ENCODE measurements at places on chromosomes 16 and 17.
A peak's percentile ranks its signal among the peaks of the same experiment; 100 is the strongest.

- no peak for DNase-seq
Observed at GRCh38 chr16:89706518-89707260, 5.2 kb upstream of the SPATA2L start.

GRCh38 chr17:7388856-7389255 is 5.5 kb downstream of the PLSCR3 start:
- DNase-seq: no peak

GRCh38 chr16:89363621-89364393 is 126.6 kb downstream of the ANKRD11 start:
- DNase-seq: no peak

GRCh38 chr16:88017587-88018101 is 66.4 kb downstream of the BANP start:
- DNase-seq: no peak

GRCh38 chr17:18124345-18125126 is 16.0 kb downstream of the MYO15A start:
- DNase-seq: no peak

DNA sequence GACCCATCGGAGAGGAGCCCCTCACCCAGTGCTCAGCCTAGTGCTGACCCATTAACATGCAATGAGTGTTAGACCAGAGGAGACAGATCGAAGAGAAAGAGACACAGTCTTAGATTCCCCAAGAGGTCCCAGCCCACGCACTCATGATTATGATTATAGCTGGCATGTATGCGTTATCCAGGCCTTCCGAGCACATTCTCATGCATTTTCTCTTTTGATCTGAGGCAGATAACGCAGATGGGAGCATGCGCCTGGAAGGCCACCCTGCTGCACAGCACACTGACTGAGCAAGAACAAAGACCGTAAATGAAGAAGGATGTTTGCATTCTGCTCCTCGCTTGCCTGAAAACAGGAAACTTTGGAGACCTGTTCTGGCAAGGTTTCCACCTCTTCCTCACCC is 232.7 kb downstream of the SOX9 start:
- DNase-seq: peak; percentile 19

GRCh38 chr17:44847586-44847985 is at the start of gene HIGD1B:
Gene HIGD1B (plus strand): TSS chr17:44847883. CDS start chr17:44848153, 270 bp downstream.
- no peak for DNase-seq

GRCh38 chr16:8996891-8997290 is 33.2 kb upstream of the USP7 start:
- DNase-seq: no peak

DNA sequence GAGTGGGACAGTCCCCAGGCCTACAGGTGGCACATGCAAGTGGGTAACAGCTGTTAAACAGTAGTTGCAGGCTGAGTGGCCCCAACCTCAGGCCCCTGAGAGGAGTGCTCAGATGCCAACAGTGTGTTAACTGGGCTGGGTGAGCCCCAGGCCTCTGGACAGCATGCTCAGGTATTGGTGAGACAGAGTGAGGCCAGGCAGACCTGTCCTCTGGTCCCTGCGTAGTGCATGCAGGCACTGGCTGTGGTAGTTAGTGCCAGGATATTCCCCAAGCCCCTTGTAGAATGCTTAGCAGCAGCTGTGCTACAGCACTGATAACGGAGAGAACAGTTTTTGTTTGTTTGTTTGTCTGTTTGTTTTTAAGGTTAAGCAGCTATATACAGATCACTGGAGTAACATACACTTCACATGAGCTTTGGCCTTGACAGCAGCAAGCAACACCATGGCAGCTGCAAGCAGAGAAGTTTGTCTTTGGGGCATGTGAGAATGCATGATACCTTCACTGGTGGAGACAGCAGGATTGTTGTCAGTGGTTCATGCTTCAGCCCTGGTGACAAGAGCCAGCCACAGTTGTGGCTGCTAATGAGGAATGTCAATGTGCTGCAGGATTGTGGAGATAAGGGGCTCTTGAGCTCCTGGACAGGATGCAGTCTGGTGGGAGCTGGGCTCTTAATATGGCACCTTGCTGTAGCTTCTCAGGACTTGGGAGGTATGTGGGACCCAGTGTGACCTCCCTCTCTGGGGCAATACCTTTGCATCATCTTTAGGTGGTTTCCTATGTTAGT is 614.4 kb downstream of the CDH11 start:
- DNase-seq: no peak

- no peak for DNase-seq
Observed at GRCh38 chr17:29100296-29100695, 57.4 kb downstream of the PIPOX start.

All from NCI-H2081 (cell line).